ENCODE measurements at places on chromosomes 12 and 14.
A peak's percentile ranks its signal among the peaks of the same experiment; 100 is the strongest.

GRCh38 chr14:105853089-105853906 lies 326.9 kb downstream of the TMEM121 start:
- peaks cover 13% of the 10 kb centered on the region for H3K36me3 ChIP-seq
- peak overlapping the region; percentile 42 for H3K27ac ChIP-seq
- peak; percentile 24 for DNase-seq
- H3K27me3 ChIP-seq = no peaks in the 10 kb centered on the region
- no peak overlapping the region for H3K4me3 ChIP-seq

- H3K36me3 ChIP-seq = peaks cover 24% of the 10 kb centered on the region
- DNase-seq = no peak
- no peak overlapping the region for H3K4me3 ChIP-seq
- H3K27me3 ChIP-seq = no peaks in the 10 kb centered on the region
These were observed 76.3 kb downstream of the SCAF11 start for GRCh38 chr12:45914090-45914489.

DNA sequence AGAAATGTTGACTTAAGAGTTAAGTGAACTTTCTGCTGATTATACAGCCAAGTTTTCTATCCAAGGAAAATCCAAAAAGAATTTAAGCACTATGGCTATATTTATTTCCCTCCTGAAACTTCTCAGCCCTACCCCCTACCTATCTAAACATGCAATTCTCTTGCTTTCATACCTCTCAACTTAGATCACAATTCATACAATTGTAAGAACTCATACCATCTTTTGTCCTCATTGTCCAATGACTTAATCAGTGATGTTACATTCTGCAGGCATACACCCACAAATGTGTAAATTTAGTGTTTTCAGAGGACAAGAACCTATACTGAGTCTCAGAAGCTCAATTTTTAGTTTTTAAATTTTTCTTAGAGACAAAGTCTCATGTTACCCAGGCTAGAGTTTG lies 62.1 kb downstream of the ZFC3H1 start:
- peaks cover 2% of the 10 kb centered on the region for H3K4me1 ChIP-seq
- no peak for DNase-seq
- H3K27ac ChIP-seq = no peak overlapping the region
- peaks cover 20% of the 10 kb centered on the region for H3K36me3 ChIP-seq
- H3K27me3 ChIP-seq = peaks cover 5% of the 10 kb centered on the region

GRCh38 chr12:99521664-99522063 lies 125.9 kb upstream of the GARIN6 start:
- no peaks in the 10 kb centered on the region for H3K36me3 ChIP-seq
- no peaks in the 10 kb centered on the region for H3K27me3 ChIP-seq
- no peak overlapping the region for H3K4me3 ChIP-seq
- no peaks in the 10 kb centered on the region for H3K4me1 ChIP-seq

GRCh38 chr14:72828604-72829003 lies 65.3 kb downstream of the DPF3 start:
- no peak overlapping the region for H3K27ac ChIP-seq
- H3K4me1 ChIP-seq = no peaks in the 10 kb centered on the region
- H3K36me3 ChIP-seq = no peaks in the 10 kb centered on the region
- peaks cover 22% of the 10 kb centered on the region for H3K27me3 ChIP-seq
- no peak overlapping the region for H3K4me3 ChIP-seq
- no peak for DNase-seq

GRCh38 chr12:57813111-57813970 lies 5.2 kb downstream of the AVIL start:
- H3K4me3 ChIP-seq = no peak overlapping the region
- H3K36me3 ChIP-seq = peaks cover 31% of the 10 kb centered on the region
- H3K27ac ChIP-seq = no peak overlapping the region

DNA sequence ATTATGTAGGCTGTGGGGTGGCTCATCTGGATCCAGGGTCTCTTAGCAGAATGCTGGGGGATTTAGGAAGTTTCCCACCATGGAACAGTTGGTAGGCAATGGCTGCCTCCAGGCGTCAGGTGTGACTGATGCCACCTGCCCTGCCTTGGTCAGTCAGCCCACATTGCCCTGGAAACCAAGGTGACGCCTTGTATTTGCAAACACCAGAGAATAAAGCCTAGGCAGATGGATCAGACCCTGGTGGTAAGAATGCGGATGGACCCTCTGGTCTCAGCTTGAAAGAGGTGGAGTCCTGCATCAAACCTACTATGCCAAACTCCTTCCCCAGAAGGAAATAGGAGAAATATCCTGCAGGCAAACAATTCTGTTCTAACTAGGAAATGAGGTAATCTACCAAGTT lies 38.2 kb downstream of the NCKAP5L start:
- H3K36me3 ChIP-seq = no peaks in the 10 kb centered on the region
- H3K4me1 ChIP-seq = no peaks in the 10 kb centered on the region
- no peak overlapping the region for H3K4me3 ChIP-seq
- H3K27me3 ChIP-seq = no peaks in the 10 kb centered on the region

GRCh38 chr14:62420847-62421246 lies 624.4 kb downstream of the KCNH5 start:
- no peak for DNase-seq
- no peaks in the 10 kb centered on the region for H3K36me3 ChIP-seq
- H3K4me1 ChIP-seq = no peaks in the 10 kb centered on the region
- no peaks in the 10 kb centered on the region for H3K27me3 ChIP-seq

GRCh38 chr12:46560089-46560488 lies 187.5 kb upstream of the SLC38A2 start:
- no peak overlapping the region for H3K27ac ChIP-seq
- H3K4me1 ChIP-seq = peaks cover 44% of the 10 kb centered on the region
- H3K36me3 ChIP-seq = peaks cover under 1% of the 10 kb centered on the region
- no peak overlapping the region for H3K4me3 ChIP-seq
- no peak for DNase-seq

DNA sequence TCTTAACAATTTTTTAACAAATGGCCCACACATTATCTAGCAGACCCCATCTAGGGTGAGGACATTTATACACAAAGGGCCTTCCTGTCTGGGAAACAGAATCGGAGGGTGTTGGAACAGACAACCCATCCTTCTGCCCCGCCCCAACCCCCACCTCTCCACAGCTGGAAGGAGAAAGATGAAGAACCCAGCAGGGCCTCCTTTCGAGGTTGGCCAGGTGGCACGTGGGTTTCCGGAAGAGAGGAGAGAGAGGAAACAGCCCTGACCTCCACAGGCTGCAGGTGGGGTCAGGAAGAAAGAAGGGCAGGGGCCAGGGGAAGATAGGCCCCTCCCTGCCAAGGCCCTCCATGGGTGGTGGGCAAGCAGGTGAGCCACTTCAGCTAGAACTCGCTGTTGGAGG lies 57.2 kb downstream of the LRRC74A start:
- H3K27me3 ChIP-seq = no peaks in the 10 kb centered on the region
- no peaks in the 10 kb centered on the region for H3K36me3 ChIP-seq
- no peak overlapping the region for H3K27ac ChIP-seq
- H3K4me1 ChIP-seq = peaks cover 6% of the 10 kb centered on the region
- H3K4me3 ChIP-seq = no peak overlapping the region

GRCh38 chr14:29897181-29897580 lies 30.5 kb downstream of the PRKD1 start:
- no peaks in the 10 kb centered on the region for H3K36me3 ChIP-seq
- H3K27ac ChIP-seq = no peak overlapping the region
- H3K4me3 ChIP-seq = no peak overlapping the region
- H3K27me3 ChIP-seq = no peaks in the 10 kb centered on the region
- DNase-seq = no peak
- H3K4me1 ChIP-seq = no peaks in the 10 kb centered on the region

DNA sequence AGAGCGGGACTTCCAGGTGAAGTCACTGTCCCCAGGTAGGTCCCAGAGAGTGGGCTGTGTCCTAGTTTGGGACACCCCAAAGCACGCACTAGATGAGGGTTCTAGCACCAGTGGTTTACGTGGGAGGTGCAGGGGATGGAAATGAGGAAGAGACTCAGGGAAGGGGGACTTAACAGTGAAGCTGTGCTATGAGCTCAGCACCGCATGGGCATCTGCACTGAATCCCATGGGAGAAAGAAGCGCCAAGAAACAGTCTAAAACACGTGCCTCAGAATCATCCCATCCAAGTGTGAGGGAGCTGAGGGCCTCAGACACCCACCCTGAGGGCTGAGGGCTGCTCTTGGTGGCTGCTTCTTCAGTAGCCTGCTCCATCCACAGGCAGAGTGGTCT lies 71.5 kb upstream of the ZFP36L1 start:
- peaks cover 3% of the 10 kb centered on the region for H3K36me3 ChIP-seq
- no peak overlapping the region for H3K4me3 ChIP-seq
- no peak overlapping the region for H3K27ac ChIP-seq

- H3K27me3 ChIP-seq = peaks cover 2% of the 10 kb centered on the region
- H3K4me1 ChIP-seq = no peaks in the 10 kb centered on the region
- H3K4me3 ChIP-seq = no peak overlapping the region
- H3K36me3 ChIP-seq = no peaks in the 10 kb centered on the region
- DNase-seq = no peak
These were observed 2.8 kb downstream of the DIO2 start for GRCh38 chr14:80208461-80208860.

DNA sequence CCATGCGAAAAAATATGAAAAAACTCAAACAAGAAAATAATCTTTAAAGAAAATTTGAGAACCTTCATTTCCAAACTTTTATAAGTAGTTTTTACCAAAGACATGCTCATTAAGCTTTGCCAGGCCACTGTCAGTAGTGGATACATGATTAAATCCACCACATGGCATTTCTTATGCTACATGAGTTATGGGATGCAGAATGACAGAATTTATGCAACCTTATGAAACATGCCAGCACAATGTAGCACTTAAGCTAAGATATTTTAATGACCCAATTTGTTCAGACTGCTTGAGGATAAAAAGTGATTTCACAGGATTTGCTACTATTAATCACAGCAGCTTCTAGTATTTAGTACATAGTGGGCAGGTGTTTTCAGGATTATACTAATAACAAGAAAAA lies 123.3 kb downstream of the ATP23 start:
- H3K36me3 ChIP-seq = no peaks in the 10 kb centered on the region
- H3K27ac ChIP-seq = no peak overlapping the region
- peaks cover 13% of the 10 kb centered on the region for H3K27me3 ChIP-seq
- no peaks in the 10 kb centered on the region for H3K4me1 ChIP-seq
- DNase-seq = no peak

GRCh38 chr14:35333797-35334743 lies 41.9 kb downstream of the PSMA6 start:
- H3K36me3 ChIP-seq = no peaks in the 10 kb centered on the region
- H3K27me3 ChIP-seq = no peaks in the 10 kb centered on the region

GRCh38 chr12:98939350-98939749 lies 294.3 kb downstream of the APAF1 start:
- no peak overlapping the region for H3K4me3 ChIP-seq
- no peak overlapping the region for H3K27ac ChIP-seq
- H3K36me3 ChIP-seq = no peaks in the 10 kb centered on the region
- no peak for DNase-seq
- H3K4me1 ChIP-seq = no peaks in the 10 kb centered on the region

GRCh38 chr12:39574785-39575497 lies 44.7 kb downstream of the ABCD2 start:
- H3K27ac ChIP-seq = peak overlapping the region; percentile 19
- no peak for DNase-seq
- H3K36me3 ChIP-seq = peaks cover 70% of the 10 kb centered on the region
- no peaks in the 10 kb centered on the region for H3K27me3 ChIP-seq
- peaks cover 8% of the 10 kb centered on the region for H3K4me1 ChIP-seq

DNA sequence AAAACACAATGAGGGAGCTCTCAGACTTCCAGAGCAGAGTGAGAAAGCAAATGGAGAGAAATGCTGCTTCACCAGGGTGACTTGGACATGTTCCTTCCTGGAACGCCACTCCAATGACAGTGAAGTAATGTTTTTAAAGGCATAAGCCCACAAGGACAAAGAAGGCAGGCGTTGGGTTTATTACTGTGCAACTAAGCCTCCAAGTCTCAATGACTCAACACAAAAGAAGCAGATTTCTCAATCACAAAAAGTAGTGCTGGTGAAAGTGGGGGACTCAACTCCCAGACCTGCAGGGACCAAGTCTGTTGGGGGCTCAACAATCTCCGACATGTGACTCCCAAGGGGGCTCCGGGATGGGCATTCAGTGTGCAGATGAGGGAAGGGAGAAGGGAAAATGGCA lies 505.2 kb downstream of the BCL11B start:
- no peaks in the 10 kb centered on the region for H3K27me3 ChIP-seq
- H3K4me3 ChIP-seq = no peak overlapping the region
- no peaks in the 10 kb centered on the region for H3K36me3 ChIP-seq
- H3K4me1 ChIP-seq = peaks cover 2% of the 10 kb centered on the region
- DNase-seq = no peak

DNA sequence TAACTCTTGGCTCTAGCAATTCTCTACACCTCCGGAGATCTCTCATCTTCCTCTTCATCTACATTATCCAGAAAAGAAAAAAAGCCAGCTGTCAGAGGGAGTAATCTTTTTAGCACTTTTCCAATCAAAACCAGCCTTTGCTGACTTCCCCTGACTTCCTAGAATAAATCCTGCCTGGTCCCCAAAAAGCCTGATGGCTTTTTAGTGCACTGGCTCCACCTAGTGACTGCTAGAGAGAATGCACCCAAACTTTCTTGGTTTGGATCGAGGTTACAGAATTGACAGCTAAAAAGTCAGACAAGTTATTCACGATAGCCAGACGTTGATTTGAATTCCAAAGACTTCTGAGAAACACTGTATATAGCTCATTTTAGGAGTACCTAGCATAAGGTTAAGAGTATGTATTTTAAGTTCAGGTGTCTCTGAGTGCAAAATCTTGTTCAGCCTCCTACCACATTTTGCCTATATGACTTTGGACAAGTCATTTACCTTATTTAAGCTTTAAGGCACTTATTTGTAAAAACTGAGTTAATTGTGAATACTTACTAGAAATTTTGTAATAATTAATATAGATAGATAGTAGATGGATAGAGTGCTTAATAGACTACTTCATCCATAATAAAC lies 185.7 kb upstream of the GRIN2B start:
- H3K4me1 ChIP-seq = no peaks in the 10 kb centered on the region
- DNase-seq = no peak
- peaks cover 29% of the 10 kb centered on the region for H3K27me3 ChIP-seq
- no peak overlapping the region for H3K27ac ChIP-seq
- no peak overlapping the region for H3K4me3 ChIP-seq

DNA sequence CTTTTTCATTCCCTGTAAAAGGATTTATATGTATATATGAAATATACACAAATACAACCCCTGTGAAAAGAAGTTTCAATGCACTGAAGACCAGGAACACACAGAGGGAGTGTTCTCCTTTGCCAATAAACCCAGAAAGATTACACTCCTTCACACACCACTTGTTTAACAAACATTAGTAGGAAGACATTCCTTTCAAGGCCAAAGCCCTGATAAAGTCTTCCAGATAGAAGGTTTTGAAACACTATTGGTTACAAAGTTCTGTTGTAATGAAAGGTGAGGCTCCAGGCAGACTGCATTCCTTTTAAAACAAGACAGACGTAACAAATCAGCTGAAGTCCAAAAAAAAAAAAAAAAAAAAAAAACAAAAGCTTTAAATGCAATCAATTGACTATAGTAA lies 81.0 kb downstream of the PTPN21 start:
- no peaks in the 10 kb centered on the region for H3K27me3 ChIP-seq
- no peak for DNase-seq
- H3K27ac ChIP-seq = no peak overlapping the region
- no peaks in the 10 kb centered on the region for H3K36me3 ChIP-seq
- no peak overlapping the region for H3K4me3 ChIP-seq
